ENCODE measurements at places on chromosomes 3 and 15. TPM values are rescaled to one million over a fixed set of nuclear protein-coding genes. Genes with fewer than 3 reads are reported as not detected.

Gene WDR93
- total RNA-seq: not detected

Gene ZBTB47
- total RNA-seq: 20.6 TPM

Gene NPAP1
- under 0.01 TPM for total RNA-seq

Gene DPPA2
- total RNA-seq: not detected

Gene CPNE9
- total RNA-seq: not detected

Gene PP2D1
- not detected for total RNA-seq

Gene SLC2A2
- total RNA-seq: not detected

Gene MORC1
- not detected for total RNA-seq

Gene LTK
- total RNA-seq: under 0.01 TPM

Gene SLC28A2
- not detected for total RNA-seq

Gene FAH
- 20.2 TPM for total RNA-seq

Gene AMIGO3
- not detected for total RNA-seq

Gene FSD2
- total RNA-seq: not detected

Gene STRA6
- 3.5 TPM for total RNA-seq

Gene HTR3E
- not detected for total RNA-seq

Gene FOXB1
- not detected for total RNA-seq

Gene PYGO1
- total RNA-seq: 2.8 TPM

Gene NR1I2
- under 0.01 TPM for total RNA-seq
